ENCODE measurements at places on chromosomes 7 and 10.

GRCh38 chr10:133379152-133379800 lies at the start of gene PAOX:
Gene PAOX, plus strand, starts transcription at chr10:133379262. Its CDS starts 55 bp downstream, at chr10:133379317.
- no peaks in the 10 kb centered on the region for H3K36me3 ChIP-seq
- H3K4me3 ChIP-seq, result peak within 1 kb of the TSS; percentile 97
- H3K27ac ChIP-seq, result peak within 1 kb of the TSS; percentile 58

DNA sequence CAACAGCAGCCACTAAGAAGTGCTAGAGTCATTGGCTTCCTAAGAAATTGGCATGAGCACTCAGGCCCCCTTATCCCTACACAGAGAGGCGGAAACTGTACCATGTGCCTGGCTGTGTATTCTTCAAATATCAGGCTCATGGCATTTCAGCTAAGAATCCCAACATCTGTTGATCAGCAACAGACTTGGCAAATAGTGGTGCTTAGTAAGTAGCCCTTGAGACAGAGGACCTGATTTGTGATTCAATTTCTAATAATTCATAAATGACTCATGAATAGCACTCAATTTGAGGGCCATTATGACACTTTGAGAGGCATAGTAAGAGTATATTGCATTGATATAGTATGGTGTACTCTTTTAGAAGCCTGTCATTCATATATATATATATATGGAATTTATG lies 309.1 kb downstream of the LRMDA start:
- H3K27me3 ChIP-seq, result no peaks in the 10 kb centered on the region
- no peaks in the 10 kb centered on the region for H3K36me3 ChIP-seq
- H3K27ac ChIP-seq, result no peak overlapping the region
- H3K4me1 ChIP-seq, result no peaks in the 10 kb centered on the region
- no peak overlapping the region for H3K4me3 ChIP-seq

- DNase-seq, result no peak
- no peaks in the 10 kb centered on the region for H3K36me3 ChIP-seq
- H3K27me3 ChIP-seq, result no peaks in the 10 kb centered on the region
- H3K4me3 ChIP-seq, result no peak overlapping the region
- no peak overlapping the region for H3K27ac ChIP-seq
Observed at GRCh38 chr7:80588591-80588990, 49.9 kb upstream of the CD36 start.

DNA sequence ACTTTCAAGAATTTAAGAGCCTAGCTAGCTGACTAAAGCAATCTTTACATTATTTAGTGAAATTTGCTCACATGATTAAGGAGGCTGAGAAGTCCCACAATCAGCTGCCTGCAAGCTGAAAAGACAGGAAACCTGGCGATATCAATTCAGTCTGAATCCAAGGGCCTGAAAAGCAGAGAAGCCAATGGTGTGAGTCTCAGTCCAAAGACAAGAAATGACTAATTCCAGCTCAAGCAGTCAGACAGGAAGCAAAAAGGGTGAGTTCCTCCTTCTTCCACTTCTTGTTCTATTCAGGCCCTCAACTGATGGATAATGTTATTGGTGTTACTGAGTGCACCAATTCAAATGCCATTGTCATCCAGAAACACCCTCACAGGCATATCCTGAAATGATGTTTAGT lies 1231.6 kb upstream of the CELF2 start:
- H3K27me3 ChIP-seq, result no peaks in the 10 kb centered on the region
- no peaks in the 10 kb centered on the region for H3K36me3 ChIP-seq
- no peaks in the 10 kb centered on the region for H3K4me1 ChIP-seq
- no peak for DNase-seq
- no peak overlapping the region for H3K27ac ChIP-seq

GRCh38 chr10:132055616-132056015 lies 10.1 kb upstream of the JAKMIP3 start:
- H3K27me3 ChIP-seq, result no peaks in the 10 kb centered on the region
- H3K36me3 ChIP-seq, result no peaks in the 10 kb centered on the region
- H3K4me3 ChIP-seq, result no peak overlapping the region

GRCh38 chr10:76088980-76089379 lies 657.6 kb downstream of the LRMDA start:
- DNase-seq, result no peak
- peaks cover 9% of the 10 kb centered on the region for H3K4me1 ChIP-seq
- no peaks in the 10 kb centered on the region for H3K36me3 ChIP-seq
- no peaks in the 10 kb centered on the region for H3K27me3 ChIP-seq
- no peak overlapping the region for H3K4me3 ChIP-seq

- no peaks in the 10 kb centered on the region for H3K27me3 ChIP-seq
- peak overlapping the region; percentile 99 for H3K4me3 ChIP-seq
- H3K36me3 ChIP-seq, result no peaks in the 10 kb centered on the region
- DNase-seq, result no peak
- peak overlapping the region; percentile 99 for H3K27ac ChIP-seq
Observed at GRCh38 chr7:27119412-27119911, 11.1 kb downstream of the HOXA4 start.

GRCh38 chr10:75058161-75058560 lies 53.3 kb upstream of the SAMD8 start:
- H3K36me3 ChIP-seq, result no peaks in the 10 kb centered on the region
- no peak overlapping the region for H3K4me3 ChIP-seq
- H3K27ac ChIP-seq, result no peak overlapping the region

- DNase-seq, result peak; percentile 73
- H3K27ac ChIP-seq, result peak within 1 kb of the TSS; percentile 67
- no peaks in the 10 kb centered on the region for H3K4me1 ChIP-seq
- peak within 1 kb of the TSS; percentile 79 for H3K4me3 ChIP-seq
- no peaks in the 10 kb centered on the region for H3K27me3 ChIP-seq
Observed at GRCh38 chr7:5045558-5046396, at the start of gene RBAK. Gene RBAK, plus strand, starts transcription at chr7:5045860. Its CDS starts 2,217 bp downstream, at chr7:5048077.

GRCh38 chr10:31120961-31121685 lies 89.5 kb upstream of the ZNF438 start:
- peaks cover 46% of the 10 kb centered on the region for H3K4me1 ChIP-seq
- peak overlapping the region; percentile 38 for H3K4me3 ChIP-seq
- DNase-seq, result no peak
- no peaks in the 10 kb centered on the region for H3K27me3 ChIP-seq

- no peaks in the 10 kb centered on the region for H3K4me1 ChIP-seq
- no peak overlapping the region for H3K4me3 ChIP-seq
- H3K27me3 ChIP-seq, result no peaks in the 10 kb centered on the region
Observed at GRCh38 chr7:125563557-125563956, 633.9 kb upstream of the POT1 start.

DNA sequence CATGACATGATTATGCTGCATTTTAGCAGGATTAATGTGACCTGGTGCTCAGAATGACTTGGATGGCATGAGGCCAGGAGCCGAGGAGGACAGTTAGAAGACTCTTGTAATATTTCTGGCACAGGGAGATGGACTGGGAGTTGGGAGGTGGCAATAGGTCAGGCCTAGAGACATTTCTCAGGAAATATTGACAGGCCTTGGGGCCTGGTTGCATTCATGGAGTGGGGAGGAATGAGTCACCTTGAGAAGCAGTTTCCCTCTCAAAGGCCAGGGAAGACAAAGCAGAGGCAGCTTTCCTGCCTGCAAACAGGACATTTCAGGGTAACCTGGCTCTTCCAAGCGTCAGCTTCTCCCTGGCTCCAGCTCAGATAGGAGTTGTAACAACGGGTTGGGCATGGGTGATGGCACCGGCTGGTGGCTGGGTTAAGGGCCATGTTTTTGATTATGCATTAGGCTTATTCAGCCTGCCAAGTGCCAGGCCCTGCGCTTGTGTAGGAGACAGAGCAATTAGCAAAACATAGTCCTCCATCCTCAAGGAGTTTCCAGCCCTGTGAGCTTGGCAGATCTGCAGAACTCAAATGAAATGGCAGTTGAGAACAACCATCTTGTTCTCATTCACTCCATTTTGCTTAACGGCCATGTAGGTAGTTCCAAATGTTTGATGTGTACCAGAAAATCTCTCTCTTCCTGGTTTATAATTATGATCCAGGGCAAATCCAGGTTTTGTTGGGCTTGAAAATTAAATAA lies 38.2 kb downstream of the HK1 start:
- H3K4me3 ChIP-seq, result no peak overlapping the region
- no peaks in the 10 kb centered on the region for H3K36me3 ChIP-seq
- H3K27ac ChIP-seq, result no peak overlapping the region
- peaks cover 22% of the 10 kb centered on the region for H3K4me1 ChIP-seq
- no peaks in the 10 kb centered on the region for H3K27me3 ChIP-seq
